ENCODE measurements at places on chromosomes 6 and 20. TPM values are rescaled to one million over a fixed set of nuclear protein-coding genes. Genes with fewer than 3 reads are reported as not detected.

GRCh38 chr6:6680526-6680925 is 92.0 kb downstream of the LY86 start:
- DNase-seq, result no peak

DNA sequence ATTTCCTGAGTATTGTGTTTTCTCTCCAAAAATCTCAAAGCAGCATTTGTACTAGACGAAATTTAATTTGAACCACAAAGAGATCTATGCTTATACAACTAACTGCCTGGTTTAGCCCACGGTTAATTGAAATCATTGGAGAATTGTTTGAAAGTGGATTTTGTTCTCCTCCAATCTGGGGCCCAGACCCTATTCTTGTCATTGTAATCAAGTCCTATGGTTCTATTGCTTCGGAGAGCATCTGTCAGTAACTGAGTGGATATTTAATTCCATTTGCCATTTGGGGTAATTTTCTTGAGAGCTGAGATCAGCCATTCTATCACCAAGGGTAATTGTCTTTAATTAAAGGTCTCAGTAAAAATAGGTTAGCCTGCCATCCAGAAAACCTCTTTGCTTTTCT is 117.0 kb upstream of the KCNG1 start:
- DNase-seq, result no peak

DNA sequence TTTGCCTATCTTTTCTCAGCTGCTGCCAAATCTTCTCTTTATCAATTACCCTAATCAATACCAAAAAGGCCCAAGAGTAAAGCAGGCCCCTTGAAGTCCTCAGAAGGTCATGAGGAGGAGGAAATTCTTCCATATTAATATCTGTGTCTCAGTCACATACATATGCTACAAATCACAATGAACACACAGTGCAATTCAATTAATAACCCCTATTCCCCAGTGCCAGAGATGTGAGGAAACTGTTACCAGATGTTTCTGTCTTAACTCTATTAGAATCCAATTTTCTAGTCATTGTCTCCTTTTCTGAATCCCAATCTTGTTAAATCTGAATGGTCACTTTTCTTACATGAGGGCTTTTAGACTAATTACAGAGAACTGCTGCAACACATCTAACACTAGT is 45.9 kb upstream of the SLC2A12 start:
- no peak for DNase-seq

DNA sequence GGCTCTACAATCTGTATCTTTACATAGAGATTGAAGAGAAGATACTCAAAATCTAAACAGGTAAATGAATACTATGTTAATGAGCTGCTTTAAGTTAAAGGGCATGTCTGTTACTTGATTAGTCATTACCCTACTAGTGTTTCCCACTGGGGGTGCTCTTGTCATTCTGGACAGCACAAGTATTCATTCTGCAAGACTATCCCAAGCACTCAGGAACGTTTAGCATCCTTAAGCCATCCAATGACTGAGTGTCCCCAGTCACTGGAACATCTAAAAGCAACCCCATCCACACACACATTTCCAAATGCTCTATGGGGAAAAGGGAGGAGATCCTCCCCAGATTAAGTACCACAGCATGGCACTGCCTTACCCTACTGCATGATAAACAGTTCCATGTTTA is 25.7 kb downstream of the EZR start:
- DNase-seq, result no peak

- no peak for DNase-seq
These were observed 38.3 kb downstream of the SIRPA start for GRCh38 chr20:1933465-1933870.

- no peak for DNase-seq
These were observed 14.8 kb downstream of the C20orf96 start for GRCh38 chr20:275791-276190.

GRCh38 chr6:22146931-22147701 is 149.7 kb downstream of the PRL start:
- no peak for DNase-seq

- DNase-seq, result peak; percentile 83
These were observed 46.5 kb downstream of the ADTRP start for GRCh38 chr6:11732036-11732631.

ZNF318 gene
- 14.5 TPM for total RNA-seq

C6orf58 gene
- total RNA-seq, result not detected

NCOA5 gene
- 18.2 TPM for total RNA-seq

PPP1R3G gene
- total RNA-seq, result not detected

RCAN2 gene
- total RNA-seq, result 7.4 TPM

Measured in activated T-cell treated with anti-CD3 and anti-CD28 coated beads, Interleukin-2, amount 50 U/mL, for 72 hours (primary cell).